ENCODE measurements at places on chromosomes 7 and 10.
A peak's percentile ranks its signal among the peaks of the same experiment; 100 is the strongest.

GRCh38 chr10:112631501-112632400 lies 184.7 kb downstream of the VTI1A start:
- DNase-seq = no peak

DNA sequence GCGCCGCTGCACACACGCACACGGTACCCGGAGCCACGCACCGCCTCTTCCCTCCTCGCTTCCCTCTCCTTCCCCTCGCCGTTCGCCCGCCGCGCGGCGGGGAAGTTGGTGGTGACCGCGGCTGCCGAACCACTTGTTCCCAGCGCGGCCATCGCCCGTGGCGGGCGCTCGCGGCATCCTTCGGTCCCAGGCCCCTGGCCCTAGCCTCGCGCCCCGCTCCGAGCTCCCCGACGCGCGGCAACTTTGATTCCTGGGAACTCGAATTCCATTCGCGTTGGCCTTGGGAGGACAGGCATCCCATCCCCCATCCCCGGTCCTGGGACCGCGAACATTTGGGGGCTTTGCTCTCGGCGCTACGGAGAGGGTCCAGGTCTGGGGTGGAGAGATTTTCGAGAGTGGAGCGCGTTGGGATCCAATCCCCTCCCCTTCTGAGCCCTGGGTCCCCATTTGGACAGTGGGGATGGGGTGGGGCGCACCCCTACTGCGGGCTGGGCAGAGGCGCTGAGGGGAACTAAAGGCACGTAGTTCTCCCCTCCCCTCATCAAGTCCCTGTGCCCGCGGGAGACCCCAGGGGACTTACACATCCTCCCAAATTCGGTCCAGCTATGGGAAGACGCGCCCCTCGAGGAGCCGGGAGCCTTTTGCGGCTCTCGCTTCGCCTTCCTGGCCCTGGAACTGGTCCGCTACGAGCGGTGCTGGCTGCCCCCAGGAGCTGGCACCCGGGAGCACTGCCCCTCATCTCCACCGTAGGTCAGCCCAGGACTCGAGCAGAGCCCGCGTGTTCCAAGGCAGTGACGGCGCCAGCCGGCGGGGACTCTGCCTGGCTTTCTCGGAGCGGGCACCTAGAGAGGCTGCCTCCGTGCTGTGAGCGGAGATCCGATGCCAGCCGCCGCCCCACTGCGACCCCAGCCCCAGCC lies 834 bp downstream of the CDH23 start:
- no peak for DNase-seq

DNA sequence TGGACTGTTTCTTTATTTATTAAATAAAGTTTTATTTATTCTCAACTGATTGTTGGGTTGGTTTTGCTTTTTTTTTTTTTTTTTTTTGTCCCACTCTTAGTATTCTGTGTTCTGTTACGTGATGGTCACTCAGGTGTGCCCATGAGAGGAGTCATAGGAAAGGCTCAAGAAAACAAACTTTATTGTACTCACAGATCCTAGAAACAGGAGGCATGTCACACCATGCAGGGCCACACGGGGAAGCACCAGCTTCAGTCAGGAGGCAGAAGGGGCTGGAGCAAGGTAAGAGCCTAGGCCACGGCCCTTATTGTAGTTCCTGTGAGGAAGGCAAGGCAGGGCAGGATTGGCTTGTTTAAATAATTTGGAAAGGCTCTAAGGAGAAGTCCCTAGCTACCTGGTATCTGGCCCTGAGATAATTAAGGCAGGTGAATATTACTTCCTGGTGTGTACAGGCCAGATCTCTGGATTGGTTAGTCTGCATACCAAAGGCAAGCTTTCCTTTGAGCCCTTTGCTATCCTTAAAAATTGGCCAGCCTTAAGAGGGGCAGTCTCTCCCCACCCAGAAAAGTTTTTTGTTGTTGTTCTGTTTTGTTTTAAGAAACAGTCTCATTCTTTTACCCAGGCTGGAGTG lies 8.3 kb downstream of the ATOH7 start:
- no peak for DNase-seq

DNA sequence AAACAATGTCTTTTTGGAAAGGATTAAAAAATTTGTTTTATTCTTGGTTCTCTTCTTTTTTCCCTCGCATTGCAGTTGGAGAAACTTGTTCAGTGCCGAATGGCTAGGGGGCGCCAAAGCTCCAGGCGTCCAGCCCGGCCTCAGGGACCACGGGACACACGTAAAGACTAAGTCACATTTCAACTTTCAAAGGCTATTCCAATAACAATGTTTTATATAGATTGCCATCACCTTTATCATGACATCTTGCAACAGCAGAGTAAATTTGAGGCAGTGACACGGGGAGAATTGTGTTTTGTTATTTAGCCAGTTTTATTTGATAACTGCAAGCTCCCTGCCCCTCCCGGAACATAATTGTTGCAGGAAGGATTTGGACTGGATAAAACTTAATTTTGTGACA lies 2.2 kb upstream of the IGFBP3 start:
- peak; percentile 67 for DNase-seq

GRCh38 chr10:27746397-27747095 lies 927 bp upstream of the MKX start:
- DNase-seq = no peak

DNA sequence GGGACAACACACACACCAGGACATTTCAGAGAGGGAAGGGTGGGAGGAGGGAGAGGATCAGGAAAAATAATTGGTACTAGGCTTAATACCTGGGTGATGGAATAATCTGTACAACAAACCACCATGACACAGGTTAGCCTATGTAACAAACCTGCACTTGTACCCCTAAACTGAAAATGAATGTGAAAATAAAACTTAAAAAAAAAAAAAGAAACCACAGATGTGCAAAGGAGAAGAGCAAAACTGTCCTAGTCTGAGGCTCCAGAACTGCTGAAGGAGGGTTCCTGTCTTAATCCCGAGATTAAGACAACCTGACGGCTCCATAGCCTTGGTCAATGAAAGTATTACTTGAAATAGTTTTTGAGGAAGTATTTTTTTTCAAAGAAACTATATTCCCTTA lies 423.0 kb downstream of the NEBL start:
- no peak for DNase-seq

DNA sequence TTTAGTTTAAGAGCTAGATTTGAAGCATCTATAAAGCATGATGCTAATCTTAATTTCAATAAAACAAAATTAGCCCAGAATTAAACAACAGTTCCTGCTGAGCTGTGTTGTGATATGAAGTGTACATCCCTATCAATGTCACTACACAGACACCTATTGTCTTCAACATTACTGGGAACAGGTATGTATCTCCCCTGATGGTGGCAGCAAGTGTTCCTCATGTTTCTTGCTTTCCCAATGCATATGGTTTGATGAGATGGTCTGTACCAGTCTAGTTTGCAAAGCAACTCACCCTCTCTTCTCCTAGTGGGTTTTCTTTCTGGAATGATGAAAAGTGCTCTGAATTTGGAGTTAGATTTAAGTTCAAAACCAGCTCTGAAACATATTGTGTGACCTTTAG lies 38.1 kb downstream of the TSPAN12 start:
- no peak for DNase-seq

DNA sequence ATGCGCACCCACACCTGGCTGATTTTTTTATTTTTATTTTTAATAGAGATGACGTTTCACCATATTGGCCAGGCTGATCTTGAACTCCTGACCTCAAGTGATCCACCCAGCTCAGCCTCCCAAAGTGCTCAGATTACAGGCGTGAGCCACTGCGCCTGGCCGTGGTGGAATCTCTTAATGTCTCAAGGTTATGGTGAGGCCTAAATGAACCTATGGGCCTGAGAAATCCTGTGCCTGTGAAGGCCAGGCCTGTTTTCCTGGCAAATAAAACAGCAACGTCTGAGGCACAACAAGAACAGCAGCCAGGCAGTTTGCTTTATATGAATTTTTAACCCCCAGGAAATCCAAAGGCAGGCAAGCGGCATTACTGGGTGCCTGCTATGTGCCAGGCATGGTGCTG lies 297.5 kb upstream of the ZMIZ1 start:
- no peak for DNase-seq

DNA sequence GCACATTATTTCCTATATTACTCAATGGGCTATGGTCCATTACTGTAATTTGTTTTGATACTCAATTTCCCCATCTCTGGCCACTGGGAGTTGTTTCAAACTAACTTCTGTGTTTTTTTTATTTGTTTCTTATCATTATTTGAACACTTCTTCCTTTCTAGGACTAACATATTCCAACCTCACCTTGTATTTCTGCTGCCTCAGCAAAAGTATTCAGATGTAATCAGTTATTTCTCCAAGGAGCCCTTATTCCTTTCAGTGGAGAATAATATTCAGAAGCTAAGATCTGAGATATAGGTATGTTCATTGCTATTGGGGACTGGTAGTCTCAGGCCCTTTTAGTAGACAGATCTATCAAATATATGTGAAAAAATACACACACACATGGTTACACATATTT lies 36.9 kb downstream of the TMEM168 start:
- DNase-seq = no peak

- no peak for DNase-seq
These were observed 184.4 kb downstream of the MDFIC start for GRCh38 chr7:115106316-115106715.

DNA sequence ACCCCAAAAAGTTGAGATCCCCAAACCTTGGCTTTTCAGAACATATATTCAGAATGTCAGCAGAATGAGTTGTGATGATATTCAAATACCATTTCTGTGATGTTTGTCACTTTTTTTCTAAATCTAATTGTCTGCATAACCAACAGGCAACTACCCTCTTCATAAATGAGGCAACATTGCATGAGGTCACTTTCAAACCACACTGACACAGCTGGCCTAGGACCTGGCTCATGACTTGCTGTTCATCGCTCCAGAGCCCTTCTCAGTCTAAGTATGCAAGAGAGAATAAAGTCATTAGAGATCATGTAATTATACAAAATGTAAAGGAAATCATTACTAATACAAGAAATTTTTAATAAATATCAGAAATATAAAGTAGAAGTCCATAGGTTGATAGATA lies 681.9 kb downstream of the GRM8 start:
- no peak for DNase-seq

DNA sequence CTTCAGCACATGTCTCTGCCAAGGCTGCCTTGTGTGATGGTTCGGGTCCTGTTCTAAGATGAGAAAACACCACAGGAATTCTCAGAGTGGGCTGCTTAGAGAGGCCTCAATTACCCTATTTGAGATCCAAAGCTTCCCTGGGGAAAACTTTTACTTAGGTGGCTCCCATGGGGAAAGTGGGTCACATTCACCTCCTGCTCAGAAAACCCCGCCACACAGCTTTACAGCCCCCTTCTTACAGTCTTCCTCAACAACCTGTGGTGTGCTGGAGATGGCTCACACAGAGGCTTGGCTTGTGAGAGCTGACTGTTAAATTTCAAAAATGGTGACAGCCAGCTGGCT lies 36.6 kb upstream of the KCNIP2 start:
- no peak for DNase-seq

DNA sequence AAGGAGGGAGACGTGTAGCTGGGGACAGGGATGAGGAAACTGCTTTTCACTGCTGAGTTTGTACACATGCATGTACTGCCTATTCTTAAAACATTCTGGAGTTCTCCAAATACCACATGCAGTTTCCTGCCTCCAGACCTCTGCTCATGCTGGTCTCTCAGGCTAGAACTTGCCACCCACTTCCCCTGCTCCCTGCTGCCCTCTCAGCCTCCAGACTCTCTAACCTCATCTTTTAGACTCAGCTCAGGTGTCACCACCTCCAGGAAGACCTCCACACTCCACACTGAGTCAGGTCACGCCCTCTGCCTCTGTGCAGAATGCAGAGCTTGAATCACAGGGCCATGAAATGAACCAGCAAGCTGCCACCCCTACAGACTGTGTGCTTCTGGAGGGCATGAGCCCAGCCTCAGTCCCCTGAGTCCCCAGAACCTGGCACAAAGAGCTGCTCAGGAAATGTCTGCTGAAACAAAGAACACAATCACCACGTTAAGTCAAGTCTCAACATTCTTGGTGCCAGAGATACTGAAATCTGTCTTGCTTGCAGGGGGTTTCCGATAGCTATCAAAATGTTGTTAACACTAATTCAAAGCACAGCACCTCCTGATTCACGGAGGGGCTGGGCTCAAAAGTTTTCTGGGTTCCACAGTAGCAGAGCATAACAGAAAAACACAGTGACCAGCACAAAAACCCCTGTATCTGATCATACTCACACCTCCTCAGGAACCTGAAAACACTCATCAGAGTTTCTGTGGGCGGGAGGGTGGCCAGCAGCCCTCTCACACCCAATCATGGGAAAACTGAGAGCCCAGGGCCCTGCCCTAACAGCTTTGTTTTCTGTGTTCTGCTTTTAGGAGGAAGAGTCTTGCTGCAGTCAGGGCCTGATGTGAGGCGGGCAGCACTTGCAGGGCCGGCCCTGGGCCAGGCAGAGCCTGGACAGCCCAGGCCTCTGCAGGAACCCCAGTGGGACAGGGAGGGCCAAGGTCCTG lies 21.1 kb downstream of the FAM53B start:
- DNase-seq = no peak

- DNase-seq = peak; percentile 79
These were observed 38.4 kb downstream of the SLC39A12 start for GRCh38 chr10:17989908-17990767.

DNA sequence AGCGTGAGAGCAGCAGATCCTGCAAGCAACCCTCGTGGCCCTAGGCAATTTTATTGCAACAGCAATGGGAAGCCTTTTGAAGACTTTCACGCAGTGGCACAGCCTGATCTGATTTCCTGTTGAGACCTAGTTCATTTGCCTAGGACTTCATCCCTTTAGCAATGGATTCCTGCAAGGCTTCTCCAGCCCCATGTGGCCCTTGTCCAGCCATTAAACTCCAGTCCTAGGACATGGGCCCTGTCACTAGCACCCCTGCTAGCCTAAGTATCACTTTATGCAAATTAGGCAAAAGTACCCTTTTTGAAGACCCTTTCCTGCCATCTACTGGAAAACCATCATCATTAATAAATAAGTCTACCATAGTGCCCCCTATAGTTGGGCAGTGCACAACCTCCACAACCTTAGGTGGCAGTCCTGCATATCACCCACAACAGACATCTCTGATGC lies 379.4 kb downstream of the GALNT17 start:
- no peak for DNase-seq

GRCh38 chr7:118918556-118918955 lies 694.1 kb downstream of the ANKRD7 start:
- DNase-seq = no peak

GRCh38 chr7:30733691-30734090 lies 18.2 kb upstream of the INMT start:
- DNase-seq = no peak

DNA sequence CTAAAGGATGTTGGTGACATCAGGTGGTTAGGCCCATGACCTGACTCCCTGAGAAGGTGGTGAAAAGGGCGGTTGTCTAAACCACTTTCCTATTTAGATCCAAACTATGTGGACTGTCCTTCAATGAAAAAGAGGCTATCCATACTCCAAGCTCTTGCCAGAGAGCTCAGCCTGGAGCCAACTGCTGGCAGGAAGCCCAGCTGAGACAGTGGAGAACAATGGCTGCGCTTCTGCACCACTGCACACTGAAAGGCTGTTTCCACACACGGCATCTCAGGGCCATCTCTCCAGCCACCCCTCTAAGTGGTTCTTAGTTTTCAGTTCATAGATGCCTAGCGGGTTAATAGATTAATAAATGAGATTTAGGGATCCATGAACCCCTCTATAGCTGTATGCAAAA lies 488.8 kb upstream of the ZMIZ1 start:
- DNase-seq = no peak

Data from AG08395 (cell line).